ENCODE measurements at places on chromosomes 2 and 18. TPM values are rescaled to one million over a fixed set of nuclear protein-coding genes. Genes with fewer than 3 reads are reported as not detected.

The SERPINB12 gene
- not detected for total RNA-seq

- peaks cover 46% of the 10 kb centered on the region for H3K4me1 ChIP-seq
- peaks cover 4% of the 10 kb centered on the region for H3K27me3 ChIP-seq
- H3K27ac ChIP-seq: peak overlapping the region; percentile 97
- peak overlapping the region; percentile 99 for H3K4me3 ChIP-seq
- peak; percentile 45 for DNase-seq
Observed at GRCh38 chr2:64750001-64750816, 96.5 kb upstream of the SERTAD2 start.

- H3K27me3 ChIP-seq: peaks cover 6% of the 10 kb centered on the region
- H3K27ac ChIP-seq: no peak overlapping the region
- DNase-seq: no peak
- H3K4me1 ChIP-seq: no peaks in the 10 kb centered on the region
- no peaks in the 10 kb centered on the region for H3K36me3 ChIP-seq
Observed at GRCh38 chr18:63031375-63031774, 288.2 kb downstream of the BCL2 start.

DNA sequence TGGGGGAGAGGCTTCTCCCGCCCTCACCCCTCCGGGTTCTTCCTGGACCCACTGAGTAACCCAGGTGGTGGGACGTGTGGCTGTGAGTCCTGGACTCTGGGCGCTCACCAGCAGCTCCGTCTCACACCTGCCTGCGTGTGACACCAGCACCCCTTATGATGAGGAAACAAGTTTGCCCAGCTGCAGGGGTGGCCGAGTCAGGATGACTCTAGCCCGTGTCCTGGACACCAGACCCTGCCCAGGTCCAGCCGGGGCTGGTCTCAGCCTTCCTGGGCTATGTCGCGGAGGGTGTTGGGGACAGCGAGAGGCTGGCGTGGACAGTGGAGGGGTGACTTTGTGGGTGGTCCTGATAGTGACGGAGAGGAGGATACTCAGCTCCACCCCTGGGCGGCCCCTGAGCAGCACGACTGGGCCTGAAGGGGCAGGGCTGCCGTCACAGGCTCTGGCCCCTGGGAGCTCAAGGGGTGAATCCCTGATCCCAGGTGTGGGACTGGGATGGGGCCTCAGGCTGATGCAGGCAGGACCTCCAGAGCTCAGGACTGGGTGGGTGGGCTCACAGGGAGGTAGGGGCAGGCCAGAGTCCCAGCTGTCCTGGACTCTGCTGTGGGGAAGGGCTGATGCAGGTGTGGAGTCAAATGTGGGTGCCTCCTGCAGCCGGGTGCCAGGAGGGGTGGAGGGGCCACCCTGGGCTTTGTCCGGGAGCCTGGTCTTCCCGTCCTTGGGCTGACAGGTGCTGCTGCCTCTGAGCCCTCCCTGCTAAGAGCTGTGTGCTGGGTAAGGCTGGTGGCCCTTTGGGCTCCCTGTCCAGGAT is 3.7 kb downstream of the GPR35 start:
- no peaks in the 10 kb centered on the region for H3K4me1 ChIP-seq
- no peaks in the 10 kb centered on the region for H3K27me3 ChIP-seq
- no peak for DNase-seq
- H3K36me3 ChIP-seq: peaks cover 11% of the 10 kb centered on the region

The CABYR gene
- 1.6 TPM for total RNA-seq

DNA sequence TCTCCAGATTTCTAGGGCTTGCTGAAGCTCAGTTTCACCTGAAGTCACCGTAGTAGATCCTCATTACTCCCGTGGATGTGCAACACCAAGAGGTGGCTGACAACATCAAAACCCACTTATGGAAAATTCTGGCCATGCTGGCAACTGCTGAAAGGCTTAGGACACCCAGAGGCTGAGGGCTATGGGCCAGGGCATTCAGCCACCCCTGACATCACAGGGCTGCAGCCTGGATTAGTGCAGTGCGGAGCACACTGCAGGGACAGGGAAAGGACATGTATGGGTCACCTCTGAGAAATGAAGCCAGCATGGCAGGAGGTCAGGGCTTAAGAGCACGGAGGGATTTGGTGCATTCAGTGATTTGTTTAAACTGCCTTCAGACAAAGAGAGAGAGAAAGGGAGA is 300.6 kb downstream of the TDRD15 start:
- H3K27me3 ChIP-seq: no peaks in the 10 kb centered on the region
- no peak overlapping the region for H3K4me3 ChIP-seq
- no peaks in the 10 kb centered on the region for H3K36me3 ChIP-seq
- DNase-seq: no peak

DNA sequence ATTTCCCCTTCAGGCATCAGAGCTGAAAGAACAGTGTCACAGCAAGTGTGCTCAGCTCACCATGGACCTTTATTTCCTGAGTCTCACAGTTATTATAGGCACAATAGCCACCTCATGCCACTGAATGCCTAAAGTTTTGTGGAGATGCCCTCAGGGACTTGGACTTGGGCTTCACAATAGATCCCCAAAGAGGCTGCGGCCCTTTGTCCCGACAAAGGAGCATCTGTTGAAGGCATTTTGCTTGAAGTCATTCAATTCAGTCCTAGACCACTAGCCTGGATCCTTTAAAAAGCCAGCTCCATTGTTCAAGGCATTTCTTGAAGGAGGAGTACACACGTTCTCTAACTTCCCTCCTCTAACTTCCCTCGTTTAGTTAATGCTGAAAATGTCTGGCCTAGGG is 125.4 kb downstream of the DCC start:
- DNase-seq: no peak
- H3K27ac ChIP-seq: no peak overlapping the region
- no peaks in the 10 kb centered on the region for H3K4me1 ChIP-seq
- no peak overlapping the region for H3K4me3 ChIP-seq
- H3K36me3 ChIP-seq: no peaks in the 10 kb centered on the region

The AKAIN1 gene
- not detected for total RNA-seq

- no peaks in the 10 kb centered on the region for H3K27me3 ChIP-seq
- H3K36me3 ChIP-seq: peaks cover 17% of the 10 kb centered on the region
- DNase-seq: no peak
- no peak overlapping the region for H3K27ac ChIP-seq
- no peaks in the 10 kb centered on the region for H3K4me1 ChIP-seq
Observed at GRCh38 chr2:130381619-130382018, 25.8 kb downstream of the PTPN18 start.

The AAK1 gene
- total RNA-seq: 113 TPM
